ENCODE measurements at places on chromosomes 11 and 22.

DNA sequence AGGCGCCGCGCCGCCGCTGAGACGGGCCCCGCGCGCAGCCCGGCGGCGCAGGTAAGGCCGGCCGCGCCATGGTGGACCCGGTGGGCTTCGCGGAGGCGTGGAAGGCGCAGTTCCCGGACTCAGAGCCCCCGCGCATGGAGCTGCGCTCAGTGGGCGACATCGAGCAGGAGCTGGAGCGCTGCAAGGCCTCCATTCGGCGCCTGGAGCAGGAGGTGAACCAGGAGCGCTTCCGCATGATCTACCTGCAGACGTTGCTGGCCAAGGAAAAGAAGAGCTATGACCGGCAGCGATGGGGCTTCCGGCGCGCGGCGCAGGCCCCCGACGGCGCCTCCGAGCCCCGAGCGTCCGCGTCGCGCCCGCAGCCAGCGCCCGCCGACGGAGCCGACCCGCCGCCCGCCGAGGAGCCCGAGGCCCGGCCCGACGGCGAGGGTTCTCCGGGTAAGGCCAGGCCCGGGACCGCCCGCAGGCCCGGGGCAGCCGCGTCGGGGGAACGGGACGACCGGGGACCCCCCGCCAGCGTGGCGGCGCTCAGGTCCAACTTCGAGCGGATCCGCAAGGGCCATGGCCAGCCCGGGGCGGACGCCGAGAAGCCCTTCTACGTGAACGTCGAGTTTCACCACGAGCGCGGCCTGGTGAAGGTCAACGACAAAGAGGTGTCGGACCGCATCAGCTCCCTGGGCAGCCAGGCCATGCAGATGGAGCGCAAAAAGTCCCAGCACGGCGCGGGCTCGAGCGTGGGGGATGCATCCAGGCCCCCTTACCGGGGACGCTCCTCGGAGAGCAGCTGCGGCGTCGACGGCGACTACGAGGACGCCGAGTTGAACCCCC, 798 bp downstream of the BCR start:
- no peak for DNase-seq

GRCh38 chr11:12303421-12304149, 73.8 kb upstream of the PARVA start:
- no peak for DNase-seq

DNA sequence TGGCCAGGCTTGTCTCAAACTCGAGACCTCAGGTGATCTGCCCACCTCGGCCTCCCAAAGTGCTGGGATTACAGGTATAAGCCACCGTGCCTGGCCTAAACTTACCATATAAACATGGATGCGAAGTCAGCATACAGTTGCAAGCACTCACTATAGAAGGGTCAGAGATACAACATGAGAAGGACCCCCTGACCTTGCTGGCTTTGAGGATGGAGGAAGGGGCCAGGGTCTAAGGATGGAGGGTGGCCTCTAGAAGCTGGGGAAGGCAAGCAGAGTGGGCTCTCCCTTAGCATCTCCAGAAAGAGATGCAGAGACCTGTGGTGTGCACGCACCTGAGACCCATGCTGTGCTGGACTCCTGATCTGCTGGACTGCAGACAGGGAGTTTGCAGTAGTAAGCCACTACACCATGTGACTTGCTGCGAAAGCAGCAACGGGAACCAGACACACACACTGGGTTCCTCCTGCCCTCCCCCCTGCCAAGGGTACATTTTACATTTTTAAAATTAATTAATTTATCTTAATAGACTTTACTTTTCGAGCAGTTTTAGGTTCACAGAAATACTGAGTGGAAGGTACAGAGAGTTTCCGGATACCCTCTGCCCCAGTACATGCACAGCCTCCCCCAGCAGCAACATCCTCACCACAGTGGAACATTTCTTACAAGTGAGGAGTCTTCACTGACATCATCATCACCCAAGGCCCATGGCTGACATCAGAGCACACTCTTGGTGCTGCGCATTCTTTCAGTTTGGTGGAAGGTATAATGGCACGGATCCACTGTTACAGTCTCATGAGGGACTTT, 170.1 kb upstream of the B3GAT1 start:
- no peak for DNase-seq

GRCh38 chr11:19929147-19929546, 216.5 kb downstream of the NAV2 start:
- no peak for DNase-seq

- no peak for DNase-seq
Observed at GRCh38 chr11:47992959-47993820, 12.8 kb downstream of the PTPRJ start.
